ENCODE measurements at places on chromosomes 11 and 22. TPM values are rescaled to one million over a fixed set of nuclear protein-coding genes. Genes with fewer than 3 reads are reported as not detected.

DNA sequence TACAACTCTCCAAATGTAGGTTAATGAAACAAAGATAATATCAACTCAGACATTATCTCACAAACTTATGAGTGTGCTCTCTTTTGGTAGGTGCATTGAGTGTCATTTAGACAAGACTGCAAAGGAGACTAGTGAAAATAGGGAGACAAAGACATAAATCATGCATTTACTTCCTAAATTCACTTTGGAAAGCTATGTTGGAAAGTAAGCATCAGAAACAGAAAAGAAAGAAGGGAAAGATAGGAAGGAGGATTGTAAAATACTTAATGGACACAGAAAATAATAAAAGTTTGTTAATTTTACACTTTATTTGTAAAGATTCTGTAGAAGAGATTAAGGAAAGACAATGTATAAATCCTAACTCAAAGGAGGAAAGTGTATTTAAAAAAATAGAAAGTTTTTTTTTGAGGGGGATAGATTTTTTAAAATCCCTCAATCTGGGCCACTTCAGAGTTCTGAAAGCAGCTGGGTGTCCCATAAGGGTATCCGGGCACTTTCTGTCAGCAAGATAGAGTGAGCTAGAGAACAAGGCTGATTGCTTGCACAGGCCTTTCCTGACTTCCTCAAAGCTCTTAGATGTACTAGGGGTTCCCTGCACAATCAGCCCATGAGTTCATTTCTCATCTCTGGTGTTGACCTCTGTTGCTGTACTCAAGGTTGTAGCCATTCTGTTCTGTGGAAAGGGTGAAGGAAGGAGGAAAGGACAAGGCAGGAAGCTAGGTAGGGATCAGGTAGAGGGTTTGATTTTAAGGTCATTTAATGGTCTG is 22.4 kb upstream of the RDX start:
- no peak for DNase-seq

- DNase-seq = no peak
Measured at GRCh38 chr11:20631519-20632168, 32.2 kb downstream of the SLC6A5 start.

- DNase-seq = no peak
Measured at GRCh38 chr11:129694538-129694937, 121.1 kb upstream of the TMEM45B start.

GRCh38 chr11:83725728-83726127 is 439.6 kb upstream of the CCDC90B start:
- no peak for DNase-seq

- no peak for DNase-seq
Measured at GRCh38 chr11:20980736-20981135, 311.4 kb downstream of the NELL1 start.

GRCh38 chr11:66614073-66614472 is 2.4 kb upstream of the RBM14 start:
- DNase-seq = no peak

GRCh38 chr11:128757886-128758612 is 64.2 kb downstream of the FLI1 start:
- DNase-seq = peak; percentile 37

- no peak for DNase-seq
Measured at GRCh38 chr11:107176148-107177105, 158.2 kb upstream of the GUCY1A2 start.

- DNase-seq = no peak
Measured at GRCh38 chr11:64356498-64357411, 2.2 kb upstream of the RPS6KA4 start.

- DNase-seq = no peak
Measured at GRCh38 chr22:27504360-27505253, 296.9 kb downstream of the MN1 start.

DNA sequence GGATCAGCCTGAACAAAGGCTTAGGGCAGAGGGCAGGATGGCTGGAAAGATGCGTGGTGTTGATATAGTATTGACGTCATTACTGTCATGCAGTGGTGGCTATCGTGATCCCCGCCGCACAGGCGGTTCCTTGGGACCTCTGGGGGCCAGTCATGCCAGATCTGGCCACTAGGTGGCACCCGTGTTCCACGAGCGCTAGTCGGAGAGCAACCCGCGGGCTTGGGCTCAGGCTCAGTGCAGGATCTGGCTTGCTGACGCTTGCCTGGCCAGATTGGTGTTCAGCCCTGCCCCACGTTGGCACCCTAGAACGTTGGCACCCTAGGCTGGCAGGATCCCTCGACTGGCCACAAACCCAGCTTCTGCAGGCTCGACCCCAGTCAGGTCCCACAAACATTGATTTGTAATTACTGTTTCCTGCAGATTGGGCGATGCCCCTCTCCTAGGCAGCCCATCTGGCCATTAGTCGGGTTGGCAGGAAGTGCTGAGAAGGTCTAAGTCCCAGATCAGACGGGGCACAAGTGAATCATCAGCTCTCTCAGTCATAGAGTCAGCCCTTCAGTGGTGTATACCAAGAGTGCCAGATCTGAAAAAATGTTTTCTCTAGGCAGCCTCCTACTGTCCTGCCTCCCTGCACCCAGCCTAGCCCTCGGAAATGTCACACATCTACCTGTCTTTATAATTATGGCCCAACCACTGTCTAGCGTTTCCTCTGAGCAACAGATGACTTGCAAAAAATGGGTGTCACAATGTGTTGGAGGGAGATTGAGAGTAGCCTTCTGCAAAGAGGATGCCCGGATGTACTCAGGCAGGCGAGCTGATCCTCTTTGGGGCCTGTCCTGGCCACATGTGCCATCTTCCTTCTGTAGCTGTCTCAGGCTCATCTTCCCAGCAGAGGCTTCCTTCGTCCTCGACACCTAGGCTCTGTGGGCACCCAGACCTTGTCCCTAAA is 315.3 kb downstream of the TMEM135 start:
- peak; percentile 79 for DNase-seq

- no peak for DNase-seq
Measured at GRCh38 chr11:2867722-2868505, 17.7 kb downstream of the CDKN1C start.

GRCh38 chr22:25404556-25404927 is 159.9 kb upstream of the GRK3 start:
- DNase-seq = no peak

- DNase-seq = no peak
Measured at GRCh38 chr11:127524618-127525017, 524.0 kb upstream of the KIRREL3 start.

GRCh38 chr11:90197377-90197776 is 25.5 kb downstream of the CHORDC1 start:
- DNase-seq = no peak

- DNase-seq = no peak
Measured at GRCh38 chr22:18110954-18111758, 547 bp downstream of the TUBA8 start.

DNA sequence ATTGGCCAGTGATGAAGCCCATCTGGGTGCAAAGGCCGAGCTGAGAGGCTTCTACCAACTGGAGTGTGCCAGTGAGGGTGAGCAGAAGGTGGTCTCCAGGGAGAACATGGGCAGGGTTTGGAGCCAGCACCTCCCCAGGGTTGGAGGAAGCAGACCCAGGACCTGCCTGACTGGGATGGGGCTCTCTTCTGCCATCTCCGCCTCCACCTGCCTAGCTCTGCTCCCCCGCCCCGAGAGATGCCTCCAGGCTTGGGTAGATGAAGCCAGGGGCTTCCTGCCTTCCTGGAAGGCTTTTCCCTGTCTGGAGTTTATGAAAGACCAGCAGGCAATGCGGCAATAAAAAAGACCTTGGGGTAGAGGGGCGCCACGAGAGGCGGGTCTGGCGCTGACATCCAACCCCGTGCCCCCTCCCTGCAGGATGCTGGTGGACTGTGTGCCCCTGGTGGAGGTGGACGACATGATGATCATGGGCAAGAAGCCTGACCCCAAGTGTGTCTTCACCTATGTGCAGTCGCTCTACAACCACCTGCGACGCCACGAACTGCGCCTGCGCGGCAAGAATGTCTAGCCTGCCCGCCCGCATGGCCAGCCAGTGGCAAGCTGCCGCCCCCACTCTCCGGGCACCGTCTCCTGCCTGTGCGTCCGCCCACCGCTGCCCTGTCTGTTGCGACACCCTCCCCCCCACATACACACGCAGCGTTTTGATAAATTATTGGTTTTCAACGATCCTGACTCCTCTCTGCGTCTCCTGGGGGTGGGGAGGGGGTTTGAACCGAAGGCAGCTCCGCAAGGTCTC is 3.3 kb downstream of the SELENOM start:
- DNase-seq = no peak

DNA sequence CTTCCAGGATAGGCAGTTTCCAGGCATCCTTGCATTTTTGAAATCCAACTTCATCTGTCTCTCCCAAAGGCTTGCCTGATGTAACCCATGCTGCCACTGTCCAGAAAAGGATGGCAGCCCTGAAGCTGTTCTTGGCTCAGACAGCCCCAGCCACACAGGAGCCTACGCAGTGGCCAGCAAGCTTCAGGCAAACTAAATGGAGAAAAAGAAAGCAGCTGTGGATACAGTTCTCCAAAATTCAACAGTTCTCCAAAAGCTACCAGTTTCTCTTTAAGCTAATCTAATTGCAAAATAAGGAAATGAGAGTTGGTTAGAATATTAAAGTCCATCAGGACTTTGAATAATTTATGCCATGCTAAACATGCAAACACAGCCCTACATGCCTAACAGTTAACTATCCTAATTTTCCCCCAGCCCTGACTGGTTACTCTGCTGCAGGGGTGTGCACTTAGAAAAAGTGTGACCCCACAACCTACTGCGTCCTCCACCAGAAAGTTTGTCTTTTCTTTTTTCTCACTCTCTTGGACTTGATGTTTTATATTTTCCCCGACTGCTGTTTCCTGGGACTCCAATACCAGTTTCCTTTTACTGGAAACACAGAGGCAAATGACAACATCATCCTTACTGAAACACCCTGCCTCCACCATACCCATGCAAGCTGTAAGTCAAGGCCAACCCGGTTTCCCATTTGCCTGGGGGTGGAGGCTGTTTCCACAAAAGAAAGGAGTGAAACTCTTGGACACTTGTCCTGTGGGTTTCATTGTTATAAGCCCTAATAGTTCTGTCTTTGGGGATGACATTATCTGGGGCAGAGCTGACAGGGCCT is 69.1 kb upstream of the OR5AN1 start:
- DNase-seq = no peak

DNA sequence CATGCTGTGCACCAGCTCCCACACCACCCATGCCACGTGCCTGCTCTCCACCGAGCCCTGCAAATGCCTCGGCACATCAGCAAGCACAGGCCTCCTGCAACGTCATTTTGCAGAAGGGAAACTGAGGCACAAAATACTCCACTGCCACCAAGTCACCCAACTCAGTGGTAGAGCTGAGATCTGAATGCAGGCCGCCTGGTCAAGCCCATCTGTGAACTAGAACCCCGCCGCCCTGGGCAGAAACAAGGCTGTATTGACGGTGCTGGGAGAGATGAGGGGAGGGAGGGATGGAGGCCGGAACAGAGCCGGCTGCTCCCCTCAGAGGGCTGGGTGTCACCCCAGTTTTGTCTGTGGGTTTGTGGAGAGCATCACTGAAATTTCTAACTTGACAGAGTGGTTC is 81.4 kb downstream of the CDKN1C start:
- no peak for DNase-seq

GRCh38 chr11:72584293-72584938 is 89.8 kb downstream of the PDE2A start:
- peak; percentile 38 for DNase-seq

The PAMR1 gene
- total RNA-seq = not detected
